ENCODE measurements at places on chromosomes 11 and 22.
A peak's percentile ranks its signal among the peaks of the same experiment; 100 is the strongest.

- peak; percentile 39 for DNase-seq
These were observed 32.1 kb upstream of the DGKZ start for GRCh38 chr11:46315033-46315738.

GRCh38 chr11:117837791-117838190 is 13.2 kb upstream of the FXYD2 start:
- DNase-seq: no peak

DNA sequence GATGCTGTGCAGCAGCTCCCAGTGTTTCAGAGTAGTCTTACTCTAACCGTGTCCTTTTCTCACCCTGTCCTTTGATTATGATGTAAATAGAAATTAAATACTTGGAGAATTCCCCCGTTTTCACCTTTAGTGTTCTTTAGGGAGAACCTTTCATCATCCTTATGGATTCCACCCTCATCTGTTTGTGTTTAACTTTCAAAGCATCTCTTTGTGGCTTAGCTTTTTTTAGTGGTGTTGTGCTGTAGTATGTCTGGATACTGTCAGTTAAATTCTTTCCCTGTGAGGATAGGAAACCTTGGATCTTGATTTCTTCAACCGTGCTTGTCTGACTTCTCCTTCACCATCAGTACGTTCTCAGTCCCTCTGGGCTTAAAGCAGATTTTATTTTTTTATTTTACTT is 48.5 kb downstream of the PPP6R3 start:
- DNase-seq: no peak

GRCh38 chr11:121555121-121555520 is 102.4 kb upstream of the SORL1-AS1 start:
- no peak for DNase-seq

- DNase-seq: no peak
These were observed 839 bp downstream of the CBY1 start for GRCh38 chr22:38657045-38657909.

GRCh38 chr11:101126551-101127196 is 2.9 kb downstream of the PGR start:
- no peak for DNase-seq
